Calu3 (cell line): ENCODE measurements at places on chromosomes 6 and 20. TPM values are rescaled to one million over a fixed set of nuclear protein-coding genes. Genes with fewer than 3 reads are reported as not detected.
A peak's percentile ranks its signal among the peaks of the same experiment; 100 is the strongest.

DNA sequence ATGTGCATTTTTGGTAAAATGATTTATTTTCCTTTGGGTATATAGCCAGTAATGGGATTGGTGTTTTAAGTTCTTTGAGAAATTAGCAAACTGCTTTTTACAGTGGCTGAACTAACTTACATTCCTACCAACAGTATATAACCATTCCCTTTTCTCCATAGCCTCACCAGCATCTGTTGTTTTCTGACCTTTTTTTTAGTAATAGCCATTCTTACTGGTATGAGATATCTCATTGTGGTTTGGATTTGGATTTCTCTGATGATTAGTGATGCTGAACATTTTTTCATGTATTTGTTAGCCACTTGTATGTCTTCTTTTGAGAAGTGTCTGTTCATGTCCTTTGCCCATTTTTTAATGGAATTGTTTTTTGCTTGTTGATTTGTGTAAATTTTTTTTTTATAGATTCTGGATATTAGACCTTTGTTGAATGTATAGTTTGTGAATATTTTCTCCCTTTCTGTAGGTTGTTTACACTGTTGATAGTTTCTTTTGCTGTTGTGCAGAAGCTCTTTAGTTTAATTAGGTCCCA is 42.3 kb downstream of the STK4 start:
- no peak for DNase-seq

GRCh38 chr6:108736002-108736361 is 112.2 kb upstream of the ARMC2 start:
- DNase-seq: peak; percentile 56

The SLC16A10 gene
- 2.6 TPM in 2 replicates for total RNA-seq

GRCh38 chr20:48716086-48716485 is 111.7 kb downstream of the PREX1 start:
- no peak for DNase-seq

DNA sequence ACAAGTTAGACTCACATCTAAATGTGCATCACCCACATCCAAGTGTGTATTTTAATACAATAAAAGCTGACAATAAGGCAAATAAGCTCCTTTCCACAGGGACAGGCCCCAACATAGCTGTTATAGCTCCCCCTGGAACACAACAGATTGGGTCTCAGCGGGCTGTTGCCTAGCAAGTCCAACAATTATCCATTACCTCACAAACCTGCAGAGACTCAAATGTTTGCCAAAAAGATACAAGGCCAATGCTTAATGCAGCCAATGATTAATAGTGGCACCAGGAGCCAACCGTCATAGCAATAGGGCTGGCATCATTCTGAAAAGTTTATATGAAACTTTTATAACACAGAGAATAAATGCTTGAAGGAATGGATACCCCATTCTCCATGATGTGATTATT is 35.7 kb downstream of the EPB41L2 start:
- no peak for DNase-seq
